H54 (cell line): ENCODE measurements at places on chromosomes 5 and 9.

DNA sequence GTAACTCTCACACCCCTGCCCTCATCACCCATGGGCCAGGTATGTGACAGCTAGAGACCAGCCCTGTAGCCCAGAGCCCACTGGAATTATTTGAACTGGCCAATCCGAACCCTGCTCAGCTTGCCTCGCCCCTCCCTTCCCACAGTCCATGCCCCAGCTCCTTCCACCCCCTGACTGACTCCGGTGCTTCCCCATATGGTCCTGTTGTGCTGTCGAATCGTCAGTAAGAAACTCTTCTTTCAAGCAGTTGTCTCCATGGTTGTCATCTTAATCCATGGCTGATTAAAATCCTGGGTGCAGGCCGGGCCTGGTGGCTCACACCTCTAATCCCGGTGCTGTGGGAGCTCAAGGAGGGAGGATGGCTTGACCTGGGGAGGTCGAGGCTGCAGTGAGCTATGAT lies 118.5 kb downstream of the COL23A1 start:
- DNase-seq: no peak

DNA sequence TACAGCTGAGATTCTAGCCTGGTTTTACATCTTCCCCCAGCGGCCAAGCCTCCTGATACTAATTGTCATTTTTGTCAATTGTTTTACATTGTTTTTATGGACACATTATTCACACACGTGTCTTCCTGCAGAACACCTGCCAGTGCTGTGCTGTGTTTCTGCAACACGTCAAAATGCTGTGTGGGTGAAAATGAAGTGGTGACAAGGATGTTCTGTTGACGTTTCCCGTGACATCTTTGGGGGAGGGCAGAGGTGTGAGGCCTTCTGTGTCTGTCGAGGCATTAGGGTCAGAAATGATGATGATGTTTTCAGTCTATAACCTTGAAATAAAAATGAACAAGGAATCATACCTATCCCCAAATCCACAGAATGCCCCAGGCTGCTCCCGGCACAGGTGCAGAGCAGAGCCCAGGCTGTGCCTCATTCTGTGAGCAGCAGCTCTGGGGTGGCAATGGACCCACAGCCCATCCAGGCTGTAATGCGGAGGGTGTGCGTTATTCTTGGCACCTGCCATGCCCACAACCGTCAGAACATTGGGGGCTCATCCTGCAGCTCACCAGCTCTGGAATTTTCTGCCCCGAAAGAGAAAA lies 23.6 kb upstream of the CEP72 start:
- no peak for DNase-seq

GRCh38 chr9:95283673-95284072 lies 33.8 kb downstream of the FANCC start:
- DNase-seq: no peak

DNA sequence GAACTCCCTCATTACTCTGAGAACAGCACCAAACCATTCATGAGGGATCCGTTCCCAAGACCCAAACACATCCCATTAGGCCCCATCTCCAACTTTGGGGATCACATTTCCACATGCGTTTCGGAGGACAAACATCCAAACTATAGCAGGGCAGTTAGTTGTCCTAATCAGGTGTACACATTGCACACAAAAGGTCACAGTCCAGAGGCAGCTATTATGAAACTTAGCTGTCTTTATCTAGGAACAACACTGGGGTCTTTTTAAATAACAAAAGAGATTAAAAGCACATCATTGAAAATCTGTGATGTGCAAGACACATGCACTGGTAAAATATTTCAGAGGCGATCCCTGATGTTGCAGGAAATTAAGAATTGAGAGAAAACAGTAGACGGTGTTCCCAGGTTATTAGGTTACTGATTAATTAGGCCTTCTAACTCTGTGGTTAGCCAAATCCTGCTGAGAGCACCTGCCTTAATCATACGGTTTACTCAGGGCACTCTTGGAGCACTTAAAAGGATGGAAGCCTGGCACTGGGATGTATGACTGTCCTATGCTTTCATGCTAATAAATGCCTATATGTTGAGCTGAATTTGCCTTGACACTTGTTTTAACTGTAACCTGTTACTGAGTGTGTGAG lies 1574.5 kb upstream of the WWC1 start:
- DNase-seq: no peak

- no peak for DNase-seq
Observed at GRCh38 chr9:4435197-4435596, 55.1 kb upstream of the SLC1A1 start.

DNA sequence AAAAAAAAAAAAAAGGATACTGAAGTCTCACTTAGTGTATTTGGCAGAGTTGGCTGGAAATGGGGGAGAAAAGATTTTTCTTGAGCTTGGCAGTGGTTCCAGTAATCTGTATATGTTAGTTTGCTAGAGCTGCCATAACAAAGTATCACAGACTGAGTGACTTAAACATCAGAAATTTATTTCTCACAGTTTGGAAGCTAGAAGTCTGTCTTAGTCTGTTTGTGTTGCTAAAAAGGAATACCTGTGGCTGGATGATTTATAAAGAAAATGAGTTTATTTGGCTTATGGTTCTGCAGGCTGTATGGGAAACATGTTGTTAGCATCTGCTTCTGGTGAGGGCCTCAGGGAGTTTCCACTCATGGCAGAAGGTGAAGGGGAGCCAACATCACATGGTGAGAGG lies 89.6 kb upstream of the CEP78 start:
- DNase-seq: no peak

GRCh38 chr9:124239249-124240073 lies 18.3 kb upstream of the NEK6 start:
- no peak for DNase-seq

- DNase-seq: no peak
Observed at GRCh38 chr9:78383130-78383529, 86.2 kb downstream of the PSAT1 start.

DNA sequence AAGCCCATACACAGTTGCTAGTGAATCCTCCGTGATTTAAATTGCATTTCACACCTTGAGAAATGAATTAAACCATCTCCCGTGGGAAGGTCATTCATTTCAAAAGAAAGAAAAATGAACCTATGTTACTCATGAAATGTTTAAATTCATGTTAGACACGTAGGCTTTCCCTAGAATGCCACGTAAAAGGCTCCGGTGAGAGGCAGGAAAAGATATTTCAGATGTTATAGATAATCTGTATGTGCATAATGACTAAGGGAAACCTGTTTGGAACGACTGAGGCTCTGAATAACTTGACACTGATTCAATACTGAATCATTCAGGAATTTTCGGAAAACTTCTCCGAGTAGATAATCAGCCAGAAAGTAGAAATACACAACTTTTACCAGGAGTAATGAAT lies 134.3 kb upstream of the ICE1 start:
- DNase-seq: peak; percentile 42

- DNase-seq: peak; percentile 36
Observed at GRCh38 chr5:146667633-146668272, 151.8 kb upstream of the GPR151 start.

DNA sequence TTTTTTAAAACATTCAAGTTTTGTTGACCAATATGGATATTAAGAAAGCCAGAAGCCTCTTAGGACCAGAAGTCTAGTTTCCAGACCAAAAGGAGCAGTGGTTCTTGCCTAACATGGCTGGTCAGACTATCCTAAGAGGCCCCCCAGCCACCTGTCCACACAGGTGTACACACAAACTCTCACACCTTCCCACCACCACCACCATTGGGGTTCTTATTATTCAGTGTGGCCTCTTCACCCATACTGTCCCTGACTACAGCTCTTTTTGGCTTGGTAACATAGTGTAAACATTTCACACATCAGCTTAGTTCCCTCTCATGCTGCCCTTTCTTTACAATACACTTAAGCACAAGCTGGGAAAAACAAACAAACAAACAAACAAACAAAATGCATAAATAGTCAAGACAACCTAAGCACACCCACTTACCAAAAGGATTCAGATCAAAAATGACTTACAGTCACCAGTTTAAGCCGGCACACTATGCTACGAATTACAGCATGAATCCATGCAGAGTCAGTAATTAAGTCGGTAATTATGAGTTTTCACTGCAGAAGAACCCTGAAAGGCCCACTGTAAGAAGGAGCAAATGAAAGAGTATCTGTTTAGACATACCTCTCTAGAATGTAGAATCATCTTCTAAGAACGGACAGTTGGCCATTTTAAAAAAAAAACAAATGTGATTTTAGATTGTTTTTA lies 9.5 kb downstream of the LHFPL2 start:
- DNase-seq: no peak

- DNase-seq: no peak
Observed at GRCh38 chr9:105932276-105932675, 237.9 kb downstream of the TMEM38B start.

- DNase-seq: no peak
Observed at GRCh38 chr5:6763191-6763590, 50.0 kb downstream of the TENT4A start.

- peak; percentile 40 for DNase-seq
Observed at GRCh38 chr5:14178671-14179211, 35.6 kb downstream of the TRIO start.

GRCh38 chr9:2655411-2655901 lies 33.9 kb downstream of the VLDLR start:
- peak; percentile 71 for DNase-seq

DNA sequence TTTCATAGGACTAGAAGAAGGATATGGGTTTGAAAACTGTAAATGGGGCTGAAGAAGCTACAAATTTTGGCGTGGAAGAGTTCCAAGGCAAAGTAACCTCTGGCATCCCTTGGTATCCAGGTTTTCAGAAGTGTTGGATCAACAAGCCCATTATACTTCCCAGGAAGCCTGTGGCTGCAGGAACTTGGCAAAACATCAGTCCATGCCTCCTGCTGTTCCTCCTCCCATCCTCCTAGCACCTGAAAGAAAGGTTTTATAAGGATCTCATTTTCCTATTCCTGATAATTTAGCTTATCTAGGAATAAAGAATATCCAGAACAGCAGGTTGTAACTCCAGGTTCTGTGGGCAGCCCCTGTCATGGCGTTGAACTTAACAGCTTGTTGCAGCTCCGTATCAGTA lies 72.5 kb upstream of the LPAR1 start:
- no peak for DNase-seq

- no peak for DNase-seq
Observed at GRCh38 chr5:15566306-15566705, 66.3 kb downstream of the FBXL7 start.

- DNase-seq: no peak
Observed at GRCh38 chr9:34610434-34611206, 1.3 kb downstream of the RPP25L start.

- peak; percentile 12 for DNase-seq
Observed at GRCh38 chr5:5221724-5222123, 81.6 kb downstream of the ADAMTS16 start.

DNA sequence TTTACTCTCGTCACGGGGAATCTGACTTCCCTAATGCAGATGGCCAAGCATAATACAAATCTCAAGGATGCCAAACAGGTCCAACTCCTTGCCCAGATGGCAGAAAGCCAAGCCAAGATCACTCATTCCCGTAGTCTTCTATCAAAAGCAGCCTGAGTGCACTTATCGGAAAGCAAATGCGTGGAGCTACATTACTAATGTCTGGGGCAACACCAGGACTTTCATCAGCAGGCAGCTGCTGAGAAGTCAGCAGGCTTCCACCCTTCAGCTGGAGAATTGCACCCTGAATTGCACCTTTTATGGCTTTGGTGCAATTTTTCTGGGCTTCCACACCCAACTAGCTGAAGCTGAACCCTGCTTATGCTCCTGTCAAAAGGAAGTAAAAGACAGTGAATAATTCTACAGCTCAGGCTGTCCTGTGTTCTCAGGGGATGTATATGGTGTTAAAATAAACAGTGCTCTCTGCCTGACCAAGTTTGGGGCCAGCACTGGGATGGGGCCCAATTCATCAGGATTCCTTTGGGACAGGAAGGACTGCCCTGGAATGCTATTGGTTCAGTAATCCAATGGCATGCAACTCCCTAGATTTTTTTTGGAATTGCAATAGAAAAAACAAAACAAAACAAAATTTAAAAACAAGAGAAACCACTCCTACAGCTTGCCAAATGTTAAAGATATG lies 92.6 kb downstream of the DPYSL3 start:
- DNase-seq: no peak

- no peak for DNase-seq
Observed at GRCh38 chr5:82335806-82336205, 57.7 kb upstream of the RPS23 start.

GRCh38 chr9:131423171-131423581 lies 29.3 kb downstream of the PRRC2B start:
- peak; percentile 30 for DNase-seq

GRCh38 chr5:64811050-64811640 lies 42.4 kb downstream of the CWC27 start:
- no peak for DNase-seq

GRCh38 chr9:37201581-37201980 lies 81.2 kb downstream of the ZCCHC7 start:
- DNase-seq: no peak

GRCh38 chr9:37329576-37329975 lies 92.9 kb upstream of the GRHPR start:
- DNase-seq: no peak
